IMR-90 (cell line): ENCODE measurements at places on chromosomes 3 and 15. TPM values are rescaled to one million over a fixed set of nuclear protein-coding genes. Genes with fewer than 3 reads are reported as not detected.

- DNase-seq = no peak
Measured at GRCh38 chr3:14423197-14423743, 20.9 kb downstream of the SLC6A6 start.

GRCh38 chr15:100007609-100008008, 274.4 kb upstream of the LYSMD4 start:
- no peak for DNase-seq

DNA sequence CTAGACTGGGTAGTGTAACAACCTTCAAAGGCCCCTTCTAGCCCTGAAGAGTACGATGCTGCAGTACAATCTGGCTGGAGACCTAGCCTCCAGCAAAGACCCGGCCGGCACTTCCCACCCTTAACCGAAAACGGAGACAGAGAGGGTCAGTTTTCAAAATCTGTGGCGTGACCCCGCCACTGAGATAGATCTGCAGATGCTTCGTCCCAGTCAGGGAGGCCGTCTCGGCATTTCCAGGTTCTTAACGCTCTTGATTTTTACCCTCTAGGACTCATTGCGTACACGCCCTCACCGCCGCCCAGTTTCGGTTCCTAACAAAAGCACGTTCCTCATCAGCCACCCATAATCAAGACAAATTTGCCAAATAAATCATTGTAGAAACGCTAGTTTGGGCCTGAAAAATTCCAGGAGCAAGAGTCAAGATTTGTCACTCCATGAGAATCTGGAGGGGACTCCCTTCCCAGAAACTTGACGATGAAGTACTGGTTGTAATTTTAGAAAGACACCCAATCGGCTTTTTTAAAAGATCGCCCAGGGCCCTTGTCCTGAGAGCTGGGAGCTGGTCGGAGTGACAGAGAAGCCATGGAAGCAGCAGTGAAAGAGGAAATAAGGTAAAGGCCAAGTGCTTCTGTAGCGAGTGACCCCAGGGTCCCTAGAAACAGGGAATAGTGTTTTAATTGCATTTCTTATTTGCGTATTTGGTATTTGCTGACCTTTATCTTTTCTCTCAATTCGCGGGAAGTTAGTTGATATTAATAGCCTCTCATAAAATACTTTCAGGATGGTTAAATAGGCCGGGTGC, 868 bp upstream of the TMEM87A start:
- peak; percentile 67 for DNase-seq

PLCH1 gene
- not detected in 2 replicates for total RNA-seq

GRCh38 chr3:182375916-182376315, 417.4 kb upstream of the ATP11B start:
- DNase-seq = no peak

GRCh38 chr15:98431171-98431570, 217.2 kb upstream of the IGF1R start:
- DNase-seq = no peak

DNA sequence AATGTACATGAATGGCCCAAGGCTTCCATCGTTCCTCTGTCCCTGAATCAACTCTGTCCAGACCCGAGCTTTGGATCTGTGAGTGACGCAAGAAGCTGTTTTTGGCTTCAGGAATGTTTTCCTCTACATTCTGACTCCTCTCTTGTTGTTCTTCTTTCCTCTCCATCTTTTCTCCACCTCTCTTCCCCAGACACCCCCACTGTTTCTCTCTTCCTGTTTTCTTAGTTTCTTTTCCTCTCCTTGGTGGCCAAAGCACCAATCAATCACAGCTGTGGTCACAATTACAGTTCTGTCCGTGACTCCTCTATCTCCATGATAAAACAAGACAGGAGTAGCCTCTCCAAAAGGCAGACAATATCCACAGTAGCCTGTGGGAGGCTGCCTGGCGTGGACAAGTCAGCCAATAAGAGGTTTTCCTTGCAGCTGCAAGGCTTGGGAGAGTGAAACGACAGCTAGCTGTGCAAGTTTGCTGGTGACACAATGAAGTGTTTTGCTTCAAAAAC, 4.9 kb upstream of the TMEM212 start:
- peak; percentile 78 for DNase-seq

- no peak for DNase-seq
Measured at GRCh38 chr3:2851835-2852234, 258.3 kb downstream of the IL5RA start.

SCN11A gene
- under 0.01 TPM in 1 of 2 replicates, not detected in the other for total RNA-seq

VPS39 gene
- 52.2 and 56.9 TPM in 2 replicates for total RNA-seq

DNA sequence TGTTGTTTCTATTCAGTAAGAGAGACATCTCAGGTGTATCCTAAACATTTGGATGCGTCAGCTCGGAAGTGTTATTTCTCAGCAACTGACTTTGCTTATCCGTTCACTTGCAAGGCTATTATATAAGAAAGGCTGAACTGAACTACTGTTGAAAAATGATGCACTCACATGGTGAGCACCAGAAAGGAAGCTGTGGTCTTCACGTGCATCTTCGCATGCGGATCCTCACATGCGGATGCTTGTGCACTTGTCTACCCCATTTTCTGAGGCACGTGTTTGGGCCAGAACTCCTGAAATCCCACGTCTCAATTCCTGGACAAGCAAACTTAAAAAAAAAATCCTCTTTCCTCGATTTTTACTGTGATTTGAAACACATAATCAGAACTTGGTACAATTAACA, 63.2 kb downstream of the PDZRN3 start:
- no peak for DNase-seq

- DNase-seq = no peak
Measured at GRCh38 chr3:38558864-38559263, 62.7 kb downstream of the EXOG start.

GRCh38 chr3:57001356-57001755, 59.1 kb upstream of the SPATA12 start:
- no peak for DNase-seq

- DNase-seq = no peak
Measured at GRCh38 chr15:82186719-82187406, 75.7 kb downstream of the EFL1 start.

SLC38A3 gene
- total RNA-seq = 0.36 TPM in 1 of 2 replicates, not detected in the other

NANOGP8 gene
- total RNA-seq = not detected in 2 replicates

DNA sequence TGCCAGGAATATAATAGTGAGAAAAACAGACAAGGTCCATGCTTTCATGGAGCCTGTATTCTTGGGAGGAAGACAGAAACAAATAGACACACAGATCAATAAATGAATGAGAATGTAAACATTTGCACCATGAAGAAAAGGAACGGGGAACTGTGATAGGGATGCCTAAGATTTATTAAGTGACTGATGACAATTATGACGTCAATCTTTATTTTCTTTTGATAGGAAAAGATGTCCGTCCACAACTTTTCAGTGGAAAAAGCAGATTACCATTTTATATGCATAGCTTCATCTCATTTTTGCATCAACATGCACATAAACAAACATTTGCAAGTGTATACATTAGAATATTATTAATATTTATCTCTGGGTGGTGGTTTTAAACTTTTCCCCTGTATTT, 27.9 kb upstream of the WNT5A start:
- DNase-seq = no peak

GRCh38 chr3:149751551-149751950, 738 bp downstream of the COMMD2 start:
- DNase-seq = no peak

CATSPER2 gene
- total RNA-seq = 0.28 and 11.3 TPM in 2 replicates

DNA sequence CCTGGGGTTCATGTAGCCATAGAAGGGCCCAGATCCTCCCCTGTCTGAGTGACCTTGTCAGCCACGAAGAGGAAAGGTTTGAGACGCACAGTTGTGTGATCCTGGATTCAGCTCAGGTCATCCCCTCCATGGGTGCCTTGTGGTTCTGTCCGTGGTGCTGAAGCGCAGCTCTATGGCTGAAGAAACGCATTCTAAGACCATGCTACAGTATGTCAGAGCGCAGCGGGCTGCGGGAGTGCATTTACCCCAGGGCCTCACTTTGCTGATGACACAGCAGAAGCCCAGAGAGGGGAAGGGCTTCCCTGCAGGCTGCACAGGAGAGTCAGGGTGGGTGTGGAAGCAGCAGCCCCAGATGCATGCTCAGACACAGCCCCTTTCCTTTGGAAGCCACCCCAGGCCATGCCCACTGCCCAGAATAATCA, 68.8 kb upstream of the IQSEC1 start:
- peak; percentile 28 for DNase-seq

GRCh38 chr3:30285188-30286006, 321.0 kb upstream of the TGFBR2 start:
- DNase-seq = no peak

TIMP4 gene
- 0.54 and 0.56 TPM in 2 replicates for total RNA-seq

DNA sequence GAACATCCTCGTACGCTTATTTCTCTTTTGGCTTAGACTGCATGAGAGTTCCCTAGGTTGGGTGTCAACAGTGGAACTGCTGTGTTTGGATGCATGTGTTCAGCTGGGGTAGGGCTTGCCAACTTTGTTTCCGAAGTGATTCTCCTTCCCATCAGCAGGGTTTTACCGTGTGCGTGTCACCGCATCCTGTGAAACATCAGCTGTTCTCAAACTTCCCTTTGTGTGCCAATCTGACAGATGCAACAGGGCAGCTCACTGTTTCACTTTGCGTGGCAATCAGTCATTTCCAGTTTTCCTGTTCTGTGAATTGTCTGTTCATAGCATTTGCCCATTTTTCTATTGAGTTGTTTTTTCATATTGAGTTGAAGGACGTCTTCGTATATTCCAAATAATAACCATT, 218.8 kb downstream of the VPS13C start:
- no peak for DNase-seq

- no peak for DNase-seq
Measured at GRCh38 chr3:71317140-71317539, 266.4 kb downstream of the FOXP1 start.

- DNase-seq = no peak
Measured at GRCh38 chr15:86247249-86247955, 167.7 kb downstream of the AGBL1 start.

UBE2Q2 gene
- 28.9 and 44.2 TPM in 2 replicates for total RNA-seq

GOLGA8Q gene
- 0.18 and 0.28 TPM in 2 replicates for total RNA-seq

DNA sequence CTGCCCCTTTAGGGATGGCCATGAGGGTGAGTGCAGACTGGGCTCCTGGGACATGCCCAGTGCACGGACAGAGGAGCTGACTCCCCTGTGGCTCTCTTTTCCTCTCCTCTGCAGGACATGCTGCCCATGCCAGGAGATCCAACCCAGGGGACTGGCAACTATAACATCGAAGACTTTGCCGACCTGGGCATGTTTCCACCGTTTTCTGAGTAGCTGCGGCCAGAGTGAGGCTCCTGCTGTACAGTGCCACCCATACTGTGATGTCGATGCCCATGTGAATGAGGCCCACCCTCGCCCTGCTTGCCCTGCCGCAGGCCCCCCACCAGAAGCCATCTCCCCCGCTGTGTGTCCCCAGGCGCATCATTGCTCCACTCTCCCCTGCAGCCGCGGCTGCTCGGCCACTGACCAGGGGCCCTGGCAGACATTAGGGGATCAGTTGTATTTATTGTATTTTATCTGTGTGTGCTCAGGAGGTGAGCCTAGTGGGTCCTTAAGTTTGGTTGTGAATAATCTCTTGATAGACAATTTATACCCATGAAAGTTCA, 101.6 kb upstream of the ABHD17C start:
- no peak for DNase-seq

DNA sequence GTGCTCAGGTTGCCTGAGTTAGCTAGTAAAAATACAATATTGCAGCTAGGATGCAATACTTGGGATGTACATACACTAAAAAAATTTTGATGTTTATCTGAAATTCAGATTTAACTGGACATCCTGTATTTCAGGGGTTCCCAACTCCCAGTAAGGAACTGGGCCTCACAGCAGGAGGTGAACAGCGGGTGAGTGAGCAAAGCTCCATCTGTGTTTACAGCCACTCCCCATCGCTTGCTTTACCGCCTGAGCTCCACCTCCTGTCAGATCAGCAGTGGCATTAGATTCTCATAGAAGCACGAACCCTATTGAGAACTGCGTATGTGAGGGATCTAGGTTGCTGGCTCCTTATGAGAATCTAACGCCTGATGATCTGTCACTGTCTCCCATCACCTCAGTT, 285.1 kb upstream of the PROK2 start:
- no peak for DNase-seq
